B cell (primary cell): ENCODE measurements at places on chromosomes 6 and 20. TPM values are rescaled to one million over a fixed set of nuclear protein-coding genes. Genes with fewer than 3 reads are reported as not detected.

DNA sequence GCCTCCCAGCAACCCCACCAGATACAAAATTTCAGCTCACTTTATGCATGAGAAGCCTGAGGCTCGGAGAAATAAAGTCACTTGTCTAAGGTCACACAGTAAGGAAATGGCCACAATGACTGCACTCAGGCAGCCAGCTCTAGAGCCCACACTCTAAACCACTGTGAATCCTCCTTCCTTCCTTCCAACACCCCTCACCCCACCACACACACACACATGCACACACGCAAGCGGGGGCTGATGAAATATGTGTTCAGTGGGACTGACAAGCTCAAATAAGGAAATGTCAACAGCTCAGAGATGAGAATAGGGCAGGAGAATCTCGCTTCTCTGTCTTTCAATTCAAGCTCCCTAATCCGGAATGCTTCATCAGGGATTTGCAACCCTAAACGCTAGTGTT, 6.0 kb upstream of the BPIFA1 start:
- DNase-seq = no peak

SOX18 gene
- total RNA-seq = not detected in 2 replicates

RAET1G gene
- total RNA-seq = not detected in 2 replicates

- no peak for DNase-seq
These were observed 42.1 kb downstream of the PHACTR3 start for GRCh38 chr20:59646487-59646886.

MRAP2 gene
- total RNA-seq = not detected in 2 replicates

DNA sequence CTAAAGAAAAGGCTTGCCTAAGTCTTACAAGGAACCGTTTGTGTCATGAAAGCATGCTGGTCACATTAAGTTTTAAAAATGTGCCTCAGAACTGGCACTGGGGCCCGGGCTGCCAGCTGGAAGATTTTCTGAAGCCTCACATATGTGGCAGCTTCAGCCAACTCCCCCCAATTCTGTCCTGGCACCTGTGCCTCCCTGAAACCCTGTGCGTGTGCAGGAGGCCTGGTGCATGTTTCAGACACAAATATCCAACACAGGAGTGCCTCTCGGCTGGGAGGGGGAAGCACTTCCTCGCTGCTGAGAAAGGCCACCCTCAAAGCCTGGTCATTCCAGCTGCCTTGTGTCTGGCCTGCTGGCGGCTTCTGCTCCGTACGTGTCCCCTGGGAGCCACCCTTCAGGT, 188.5 kb upstream of the SNX9 start:
- no peak for DNase-seq

DNA sequence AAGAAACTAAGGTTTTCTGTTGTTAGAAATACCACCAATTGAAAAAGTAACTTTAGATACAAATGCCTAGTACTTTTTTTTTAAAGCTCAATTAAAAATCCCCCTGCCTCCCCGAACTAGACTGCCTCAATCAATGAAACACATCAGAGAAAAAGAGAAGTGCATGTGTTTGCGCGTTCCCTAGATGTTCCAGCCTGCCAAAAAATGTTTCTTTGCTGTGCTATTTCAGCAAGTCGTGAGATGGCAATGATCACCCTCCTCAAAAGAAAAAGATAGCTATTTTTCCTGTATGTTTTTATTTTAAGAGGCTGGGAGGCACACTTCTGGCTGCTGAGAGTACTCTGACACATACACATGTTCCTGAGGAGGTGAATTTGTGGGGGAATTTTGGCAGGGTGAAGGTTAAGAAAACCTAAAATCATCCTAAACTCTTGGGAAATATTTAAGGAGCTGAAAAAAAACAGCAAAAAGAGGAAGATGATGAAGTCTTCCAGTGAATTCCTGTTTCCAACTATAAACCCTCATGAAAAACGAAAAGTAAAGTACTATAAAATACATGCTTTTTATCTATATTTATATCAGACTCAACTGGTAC, 114.8 kb downstream of the HIVEP2 start:
- no peak for DNase-seq

TENT5A gene
- total RNA-seq = 9.4 and 11.1 TPM in 2 replicates

- no peak for DNase-seq
These were observed 2.0 kb downstream of the CCM2L start for GRCh38 chr20:32012159-32012688.
